ENCODE measurements at places on chromosomes 16 and 17. TPM values are rescaled to one million over a fixed set of nuclear protein-coding genes. Genes with fewer than 3 reads are reported as not detected.
A peak's percentile ranks its signal among the peaks of the same experiment; 100 is the strongest.

DNA sequence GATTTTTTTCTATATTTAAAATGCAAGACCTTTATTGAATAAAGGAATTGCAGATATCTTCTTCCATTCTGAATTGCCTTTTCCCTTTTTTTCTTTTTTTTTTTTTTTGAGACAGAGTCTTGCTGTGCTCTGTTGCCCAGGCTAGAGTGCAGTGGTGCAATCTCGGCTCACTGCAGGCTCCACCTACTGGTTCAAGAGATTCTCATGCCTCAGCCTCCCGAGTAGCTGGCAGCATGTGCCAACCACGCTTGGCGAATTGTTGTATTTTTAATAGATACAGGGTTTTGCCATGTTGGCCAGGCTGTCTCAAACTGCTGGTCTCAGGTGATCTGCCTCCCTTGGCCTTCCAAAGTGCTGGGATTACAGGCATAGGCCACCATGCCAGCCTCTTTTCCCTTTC, 151.5 kb downstream of the CEP112 start:
- DNase-seq, result peak; percentile 9
- no peaks in the 10 kb centered on the region for H3K36me3 ChIP-seq
- no peaks in the 10 kb centered on the region for H3K27me3 ChIP-seq
- no peak overlapping the region for H3K27ac ChIP-seq
- H3K4me1 ChIP-seq, result no peaks in the 10 kb centered on the region

- no peak overlapping the region for H3K4me3 ChIP-seq
- H3K27me3 ChIP-seq, result no peaks in the 10 kb centered on the region
- H3K36me3 ChIP-seq, result peaks cover 7% of the 10 kb centered on the region
- H3K27ac ChIP-seq, result no peak overlapping the region
- H3K4me1 ChIP-seq, result no peaks in the 10 kb centered on the region
- no peak for DNase-seq
Observed at GRCh38 chr17:66779237-66779606, 55.7 kb upstream of the CACNG5 start.

GRCh38 chr16:83970430-83970815, 2.4 kb downstream of the NECAB2 start:
- no peak overlapping the region for H3K27ac ChIP-seq
- H3K27me3 ChIP-seq, result peaks cover 24% of the 10 kb centered on the region
- no peaks in the 10 kb centered on the region for H3K4me1 ChIP-seq
- H3K4me3 ChIP-seq, result no peak overlapping the region
- peaks cover 7% of the 10 kb centered on the region for H3K36me3 ChIP-seq
- DNase-seq, result no peak

- H3K27ac ChIP-seq, result no peak overlapping the region
- H3K27me3 ChIP-seq, result no peaks in the 10 kb centered on the region
- no peak for DNase-seq
Observed at GRCh38 chr17:28682655-28683054, 20.6 kb downstream of the SUPT6H start.

- H3K4me1 ChIP-seq, result peaks cover 5% of the 10 kb centered on the region
- peak; percentile 8 for DNase-seq
- H3K27ac ChIP-seq, result no peak overlapping the region
Observed at GRCh38 chr16:65681406-65681805, 559.5 kb upstream of the CDH11 start.

GRCh38 chr16:52411011-52411410, 135.9 kb downstream of the TOX3 start:
- H3K4me1 ChIP-seq, result no peaks in the 10 kb centered on the region
- H3K36me3 ChIP-seq, result no peaks in the 10 kb centered on the region
- H3K27me3 ChIP-seq, result no peaks in the 10 kb centered on the region
- no peak overlapping the region for H3K4me3 ChIP-seq

- H3K36me3 ChIP-seq, result no peaks in the 10 kb centered on the region
- no peaks in the 10 kb centered on the region for H3K4me1 ChIP-seq
- DNase-seq, result no peak
- H3K27ac ChIP-seq, result no peak overlapping the region
- H3K27me3 ChIP-seq, result peaks cover 6% of the 10 kb centered on the region
- H3K4me3 ChIP-seq, result no peak overlapping the region
Observed at GRCh38 chr17:48262982-48263730, 155.6 kb downstream of the SNX11 start.

DNA sequence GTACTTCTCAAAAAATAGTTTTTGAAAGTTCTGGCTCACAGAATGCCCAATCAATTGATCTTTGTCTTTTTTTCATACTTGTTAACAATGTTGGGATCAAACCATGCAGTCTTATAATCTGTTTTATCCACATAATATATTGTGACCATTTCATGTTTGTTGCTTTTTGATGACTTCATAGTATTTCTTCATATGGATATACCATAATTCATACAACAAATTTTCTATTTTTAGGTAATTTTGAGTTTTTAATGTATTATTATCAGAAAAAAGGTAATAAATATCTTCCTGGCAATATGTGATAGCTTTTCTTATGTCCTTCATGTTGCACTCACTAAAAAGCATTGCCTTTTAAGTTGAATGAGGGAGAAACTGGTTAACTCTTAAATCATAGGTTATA, 44.8 kb downstream of the TBC1D26 start:
- no peaks in the 10 kb centered on the region for H3K27me3 ChIP-seq
- no peak for DNase-seq
- no peak overlapping the region for H3K27ac ChIP-seq
- H3K4me1 ChIP-seq, result no peaks in the 10 kb centered on the region
- H3K4me3 ChIP-seq, result no peak overlapping the region
- H3K36me3 ChIP-seq, result no peaks in the 10 kb centered on the region

The SLFN11 gene
- 11.5 TPM for total RNA-seq

DNA sequence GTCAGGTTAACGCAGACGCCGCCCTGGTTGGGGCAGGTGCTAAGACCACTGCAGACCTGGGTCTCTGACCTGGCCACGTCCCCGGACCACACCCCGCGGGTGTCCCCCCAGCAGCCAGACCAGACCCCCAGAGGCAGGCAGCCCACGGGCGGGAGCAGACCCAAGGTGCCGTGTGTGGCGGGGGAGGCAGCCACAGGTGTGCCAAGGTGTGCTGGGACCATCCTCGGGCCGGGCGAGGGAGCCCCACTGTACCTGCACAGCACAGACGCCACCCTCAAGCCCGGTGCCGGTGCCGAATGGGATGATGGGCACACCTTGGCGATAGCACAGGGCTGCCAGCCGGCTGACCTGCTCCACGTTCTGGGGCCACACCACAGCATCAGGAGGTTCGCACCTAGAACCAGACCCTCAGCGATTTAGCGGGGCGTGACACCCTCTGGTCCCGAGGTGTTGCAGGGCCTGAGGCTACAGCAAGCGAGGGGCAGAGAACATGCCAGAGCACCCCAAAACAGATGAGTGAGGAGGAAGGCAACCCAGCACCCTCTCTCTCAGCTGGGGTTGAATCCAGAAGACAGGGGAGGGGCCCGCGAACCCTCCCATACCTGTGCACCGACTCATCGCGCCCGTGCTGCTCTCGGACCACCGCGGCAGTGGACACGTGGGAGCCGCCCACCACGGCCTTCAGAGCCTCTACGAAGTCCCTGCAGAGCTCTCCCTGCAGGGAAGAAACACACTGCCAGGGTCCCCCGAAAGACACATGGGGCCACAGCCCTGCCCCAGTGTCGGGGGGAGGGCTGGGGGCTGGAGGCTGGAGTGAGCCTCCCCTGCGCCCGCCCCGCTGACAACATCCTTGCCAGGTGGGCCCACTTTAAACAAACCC, 1.4 kb downstream of the LDHD start:
- H3K4me1 ChIP-seq, result peaks cover 40% of the 10 kb centered on the region
- DNase-seq, result no peak
- no peaks in the 10 kb centered on the region for H3K36me3 ChIP-seq
- H3K27me3 ChIP-seq, result no peaks in the 10 kb centered on the region
- no peak overlapping the region for H3K4me3 ChIP-seq
- peak overlapping the region; percentile 85 for H3K27ac ChIP-seq

The FMNL1 gene
- total RNA-seq, result 8.5 TPM

GRCh38 chr17:54544249-54544648, 356.4 kb upstream of the TOM1L1 start:
- no peaks in the 10 kb centered on the region for H3K27me3 ChIP-seq
- H3K36me3 ChIP-seq, result no peaks in the 10 kb centered on the region
- no peak overlapping the region for H3K27ac ChIP-seq
- no peak overlapping the region for H3K4me3 ChIP-seq
- H3K4me1 ChIP-seq, result no peaks in the 10 kb centered on the region

The ZG16 gene
- not detected for total RNA-seq

The DNAH17 gene
- total RNA-seq, result not detected

The CA7 gene
- total RNA-seq, result not detected

DNA sequence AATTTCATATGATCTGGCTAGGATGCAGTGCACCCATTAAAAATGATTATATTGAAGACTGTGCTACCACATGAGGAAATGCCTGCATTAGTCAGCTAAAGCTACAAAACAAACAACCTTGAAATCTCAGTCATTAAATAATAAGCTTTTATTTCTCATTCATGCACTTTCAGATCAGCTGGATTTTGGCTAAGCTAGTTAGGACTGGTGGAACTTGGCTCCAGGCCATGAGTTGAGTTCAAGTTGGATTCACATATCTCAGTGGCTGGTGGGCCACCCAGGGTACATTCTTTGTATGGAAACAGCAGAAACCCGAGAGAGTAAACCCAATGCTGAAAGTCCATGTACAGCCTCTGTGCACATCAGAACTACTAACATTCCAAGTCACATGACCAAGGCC, 6.4 kb upstream of the SLFN12L start:
- no peak overlapping the region for H3K4me3 ChIP-seq
- DNase-seq, result no peak
- H3K27me3 ChIP-seq, result no peaks in the 10 kb centered on the region
- H3K27ac ChIP-seq, result no peak overlapping the region
- H3K36me3 ChIP-seq, result no peaks in the 10 kb centered on the region
- H3K4me1 ChIP-seq, result peaks cover 25% of the 10 kb centered on the region

- no peaks in the 10 kb centered on the region for H3K36me3 ChIP-seq
- no peak overlapping the region for H3K4me3 ChIP-seq
- DNase-seq, result no peak
- no peak overlapping the region for H3K27ac ChIP-seq
- peaks cover 14% of the 10 kb centered on the region for H3K27me3 ChIP-seq
Observed at GRCh38 chr16:1338855-1339675, 5.6 kb downstream of the BAIAP3 start.

- H3K27ac ChIP-seq, result no peak overlapping the region
- H3K4me3 ChIP-seq, result no peak overlapping the region
- no peaks in the 10 kb centered on the region for H3K4me1 ChIP-seq
- DNase-seq, result no peak
- no peaks in the 10 kb centered on the region for H3K36me3 ChIP-seq
Observed at GRCh38 chr17:77027271-77027889, 113.4 kb upstream of the SEC14L1 start.

The KARS1 gene
- 142 TPM for total RNA-seq

GRCh38 chr17:82051776-82052637, at the start of the genes GPS1 and RFNG:
Gene GPS1 (plus strand): TSS chr17:82051898. CDS start chr17:82051932, 34 bp downstream.
Gene RFNG (minus strand): TSS chr17:82051811. CDS start chr17:82051766, 45 bp downstream.
- peak within 1 kb of the TSS; percentile 79 for H3K27ac ChIP-seq
- peak; percentile 69 for DNase-seq
- H3K27me3 ChIP-seq, result no peaks in the 10 kb centered on the region
- H3K4me3 ChIP-seq, result peak within 1 kb of the TSS; percentile 97

DNA sequence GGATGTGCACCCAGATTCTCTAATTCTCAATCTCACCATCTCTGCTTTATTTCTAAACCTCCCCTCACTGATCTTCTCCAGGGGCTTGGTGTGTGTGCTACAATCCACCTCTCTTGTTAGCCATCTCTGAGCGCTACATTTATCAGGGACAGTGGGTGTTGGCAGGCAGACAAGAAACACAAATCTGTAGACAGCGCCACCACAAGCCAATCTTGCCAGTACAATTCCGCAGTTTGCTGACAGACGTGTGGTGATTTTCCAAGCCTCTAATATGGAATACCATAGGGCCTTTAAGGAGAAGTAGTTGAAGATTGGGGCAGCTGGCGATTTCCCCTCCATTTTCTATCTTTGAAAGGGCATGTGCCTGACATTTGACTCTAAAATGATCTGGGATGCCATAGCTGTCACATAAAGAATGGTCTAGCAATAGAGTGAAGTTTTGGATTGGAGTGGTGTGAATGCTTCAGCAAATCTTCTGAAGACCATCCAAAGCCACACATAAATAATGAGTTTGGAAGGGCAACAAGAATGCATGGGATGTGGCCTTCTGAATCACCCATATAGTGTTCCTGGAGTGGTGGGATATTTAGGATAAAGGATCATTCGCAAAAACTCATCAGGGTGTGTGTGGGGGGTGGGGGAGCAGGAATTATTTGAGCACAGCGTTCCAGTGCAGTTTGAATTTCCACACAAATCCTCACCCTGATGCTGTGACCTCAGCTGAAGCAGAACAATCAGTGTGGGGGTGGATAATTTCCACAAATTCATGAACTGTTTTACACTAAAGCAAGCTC, 12.0 kb upstream of the ANKFN1 start:
- H3K27ac ChIP-seq, result no peak overlapping the region
- no peaks in the 10 kb centered on the region for H3K27me3 ChIP-seq
- H3K4me1 ChIP-seq, result no peaks in the 10 kb centered on the region
- H3K4me3 ChIP-seq, result no peak overlapping the region
- no peak for DNase-seq
- no peaks in the 10 kb centered on the region for H3K36me3 ChIP-seq

The MAPK8IP3 gene
- 61.3 TPM for total RNA-seq

- no peak for DNase-seq
- H3K27ac ChIP-seq, result peak overlapping the region; percentile 76
- no peaks in the 10 kb centered on the region for H3K27me3 ChIP-seq
- H3K4me1 ChIP-seq, result peaks cover 29% of the 10 kb centered on the region
- peaks cover 4% of the 10 kb centered on the region for H3K36me3 ChIP-seq
Observed at GRCh38 chr17:40219594-40220338, 662 bp downstream of the WIPF2 start.

The CCNF gene
- total RNA-seq, result 0.62 TPM

DNA sequence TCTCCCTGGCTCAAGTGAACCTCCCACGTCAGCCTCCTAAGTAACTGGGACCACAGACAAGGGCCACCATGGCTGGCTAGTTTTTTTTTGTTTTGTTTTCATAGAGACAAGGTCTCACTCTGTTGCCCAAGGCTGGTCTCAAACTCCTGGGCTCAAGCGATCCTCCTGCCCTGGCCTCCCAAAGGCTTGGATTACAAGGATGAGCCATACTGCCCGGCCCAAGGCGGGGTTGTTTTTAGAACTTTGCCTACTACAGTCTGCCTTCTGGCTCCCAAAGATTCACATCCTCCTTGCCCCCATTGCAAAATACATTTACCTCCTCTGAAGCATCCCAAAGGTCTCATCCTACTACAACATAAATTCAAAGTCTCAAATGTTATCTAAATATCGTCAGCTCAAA, 49.5 kb upstream of the PHOSPHO1 start:
- no peak overlapping the region for H3K27ac ChIP-seq
- no peaks in the 10 kb centered on the region for H3K27me3 ChIP-seq
- no peak overlapping the region for H3K4me3 ChIP-seq
- no peaks in the 10 kb centered on the region for H3K36me3 ChIP-seq

- peaks cover 18% of the 10 kb centered on the region for H3K4me1 ChIP-seq
- H3K27me3 ChIP-seq, result no peaks in the 10 kb centered on the region
- H3K4me3 ChIP-seq, result peak within 1 kb of the TSS; percentile 80
- peak within 1 kb of the TSS; percentile 88 for H3K27ac ChIP-seq
- peaks cover 24% of the 10 kb centered on the region for H3K36me3 ChIP-seq
Observed at GRCh38 chr17:28902819-28903545, at the start of gene DHRS13. Gene DHRS13 (minus strand): TSS chr17:28903079. CDS start chr17:28902944, 135 bp downstream.

DNA sequence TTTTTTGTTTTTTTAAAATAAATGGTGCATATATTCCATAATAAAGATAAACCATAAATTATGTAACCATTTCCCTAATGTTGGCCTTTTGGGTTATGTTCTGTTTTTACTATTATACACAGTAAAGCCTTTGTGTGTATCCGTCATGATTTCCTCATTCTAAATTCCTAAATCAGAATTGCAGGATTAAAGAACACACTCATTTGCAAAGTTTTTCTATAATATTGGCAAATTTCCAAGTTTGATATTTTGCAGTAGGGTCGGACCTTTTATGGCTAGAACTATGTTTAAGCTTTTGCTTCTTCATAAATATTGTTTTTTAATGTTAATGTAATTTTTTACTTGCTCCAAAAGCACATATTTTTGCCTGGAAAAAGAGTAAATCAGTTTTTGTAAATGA, 16.6 kb downstream of the GOSR1 start:
- H3K4me3 ChIP-seq, result no peak overlapping the region
- no peak overlapping the region for H3K27ac ChIP-seq
- no peaks in the 10 kb centered on the region for H3K4me1 ChIP-seq
- no peaks in the 10 kb centered on the region for H3K27me3 ChIP-seq
- H3K36me3 ChIP-seq, result peaks cover 100% of the 10 kb centered on the region
- no peak for DNase-seq
